ENCODE measurements at places on chromosomes 5 and 9.

GRCh38 chr5:54021431-54022164, 288.8 kb downstream of the ARL15 start:
- DNase-seq = peak; percentile 61

DNA sequence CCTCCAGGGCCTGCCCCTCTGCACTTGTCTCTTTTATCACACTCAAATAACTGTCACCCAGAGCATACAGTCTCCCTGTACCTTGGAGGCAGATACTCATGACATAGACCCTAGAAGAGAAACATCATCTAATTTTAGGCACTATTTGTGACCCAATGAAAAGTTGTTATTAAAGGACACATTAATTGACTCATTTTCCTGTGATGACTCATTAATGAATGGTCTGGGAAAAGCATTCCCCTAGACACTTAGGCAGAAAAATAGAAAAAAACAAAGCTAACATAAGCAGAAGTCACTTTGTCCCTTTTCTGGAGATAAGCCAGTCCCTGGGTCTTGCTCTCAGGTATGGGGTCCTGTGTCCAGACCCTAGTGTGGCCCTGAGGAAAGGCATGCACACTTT, 15.0 kb downstream of the TRPC7 start:
- no peak for DNase-seq

- no peak for DNase-seq
These were observed 6.2 kb upstream of the CEP120 start for GRCh38 chr5:123429221-123429954.

DNA sequence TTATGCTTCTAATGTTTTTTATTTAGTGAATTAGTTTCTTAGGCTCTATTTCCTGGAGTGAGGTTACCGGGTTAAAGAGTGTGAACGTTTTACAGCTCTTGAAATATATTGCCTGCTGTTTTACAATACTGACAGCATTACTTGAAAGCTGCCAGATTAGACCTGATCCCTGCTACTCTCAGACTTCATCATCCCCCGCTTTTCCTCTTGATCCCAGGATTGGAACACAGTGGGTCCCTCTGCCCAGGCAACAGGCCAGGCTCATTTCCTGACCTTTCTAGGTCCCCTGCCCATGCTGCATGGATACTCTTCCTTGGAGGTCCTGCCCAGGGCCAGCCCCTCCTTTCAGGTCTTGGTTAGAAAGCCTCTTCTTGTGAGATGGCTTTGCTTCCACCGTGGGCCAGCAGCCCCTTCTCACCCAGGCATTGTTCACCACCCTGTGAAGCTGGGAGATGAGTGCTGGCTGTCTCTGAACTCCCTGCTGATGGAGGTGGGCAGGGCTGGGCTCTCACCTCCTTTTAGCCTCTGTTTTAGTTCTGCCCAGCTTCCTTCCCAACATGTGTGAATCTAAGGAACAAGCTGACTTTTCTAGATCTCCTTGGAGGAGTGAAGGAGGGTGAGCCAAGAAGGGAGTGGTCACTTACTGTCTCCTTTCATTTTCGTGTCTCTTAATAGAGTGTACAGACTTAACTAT, 15.5 kb upstream of the FAM120AOS start:
- DNase-seq = peak; percentile 55

DNA sequence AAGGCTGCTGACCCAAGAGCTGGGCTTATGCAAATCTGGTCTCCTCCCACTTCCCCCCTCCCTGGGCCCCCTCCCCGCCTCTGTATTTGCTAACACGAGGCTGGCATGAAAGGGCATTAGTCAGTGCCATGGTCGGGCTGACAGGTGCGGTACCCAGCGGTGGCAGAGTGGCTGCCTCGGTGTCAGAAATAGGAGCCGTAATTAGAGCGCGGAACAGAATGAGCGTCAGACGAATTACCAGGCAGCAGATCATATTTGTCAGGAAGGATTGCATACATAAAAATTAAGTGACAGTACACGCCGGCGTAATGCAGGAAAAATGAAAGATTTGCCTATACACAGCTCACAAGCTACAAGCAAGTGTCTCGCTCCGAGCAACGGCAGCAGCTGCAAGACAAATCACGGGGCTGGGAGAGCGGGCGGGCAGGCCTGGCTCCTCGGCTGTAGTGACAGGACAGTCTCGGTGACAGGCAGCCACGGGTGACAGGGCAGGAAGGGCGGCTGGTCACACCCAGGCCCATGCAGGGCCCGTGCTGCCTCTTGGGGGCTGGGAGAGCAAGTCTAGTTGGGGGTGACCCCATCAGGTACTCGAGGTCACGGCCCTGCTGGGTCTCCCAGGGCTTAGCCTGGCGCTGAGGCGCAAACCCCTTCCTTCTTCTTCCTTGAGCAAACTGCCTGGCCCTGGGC, 72.4 kb downstream of the NEK6 start:
- no peak for DNase-seq

GRCh38 chr5:128693764-128694163, 155.7 kb upstream of the FBN2 start:
- DNase-seq = peak; percentile 58

DNA sequence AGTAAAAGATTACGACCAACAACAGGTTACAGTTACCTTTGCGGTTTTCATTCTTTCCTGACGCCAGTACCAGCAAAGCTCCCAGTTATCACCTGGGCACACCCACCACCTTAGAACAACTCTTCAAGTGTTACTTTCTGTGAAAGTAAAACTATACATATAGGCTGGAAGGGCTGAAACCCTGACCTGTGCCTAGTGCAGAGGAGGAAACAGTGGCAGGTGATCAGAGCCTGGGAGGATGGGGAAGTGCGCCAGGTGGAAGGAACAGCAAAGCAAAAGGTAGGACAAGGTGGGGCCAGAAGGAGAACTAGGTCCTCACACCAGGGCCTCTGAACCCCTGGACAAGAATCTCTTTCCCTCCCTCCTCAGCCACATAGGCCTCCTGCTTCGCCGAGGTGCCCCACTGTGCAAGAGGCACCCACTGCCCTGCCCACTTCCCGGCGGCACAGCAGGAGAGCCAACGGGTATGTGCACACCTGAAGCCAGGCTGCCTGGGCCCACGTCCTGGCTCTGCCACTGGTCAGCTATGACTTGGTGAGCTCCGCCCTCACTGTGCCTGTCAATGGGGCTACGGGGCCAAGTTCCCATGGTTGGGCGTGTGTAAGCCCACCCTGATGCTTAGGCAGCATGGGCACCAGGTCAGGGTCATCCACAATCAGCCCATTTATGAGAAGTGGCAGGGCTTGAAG, 26.9 kb downstream of the BICD2 start:
- DNase-seq = no peak

GRCh38 chr9:99840072-99840471, 18.4 kb downstream of the NR4A3 start:
- DNase-seq = no peak

GRCh38 chr5:155332618-155333017, 319.1 kb downstream of the KIF4B start:
- DNase-seq = no peak

DNA sequence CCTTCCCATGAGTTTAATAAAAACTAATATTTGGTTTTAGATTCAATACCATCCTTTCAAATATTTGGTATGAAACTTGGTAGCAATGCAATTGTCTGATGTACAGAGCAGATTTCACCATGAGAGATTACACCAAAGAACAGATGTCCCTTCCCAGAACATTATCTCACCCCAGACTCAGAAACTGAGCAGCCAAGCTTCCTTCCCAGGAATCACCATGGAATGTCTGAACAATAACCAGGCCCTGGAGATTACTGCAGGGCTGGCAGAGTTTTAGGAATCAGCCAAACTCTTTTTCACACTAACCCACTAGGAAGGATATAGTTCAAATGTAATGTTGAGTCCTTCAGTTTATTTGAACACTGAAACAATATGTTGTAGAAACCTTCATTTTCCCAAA, 23.9 kb downstream of the CLTA start:
- DNase-seq = peak; percentile 29

DNA sequence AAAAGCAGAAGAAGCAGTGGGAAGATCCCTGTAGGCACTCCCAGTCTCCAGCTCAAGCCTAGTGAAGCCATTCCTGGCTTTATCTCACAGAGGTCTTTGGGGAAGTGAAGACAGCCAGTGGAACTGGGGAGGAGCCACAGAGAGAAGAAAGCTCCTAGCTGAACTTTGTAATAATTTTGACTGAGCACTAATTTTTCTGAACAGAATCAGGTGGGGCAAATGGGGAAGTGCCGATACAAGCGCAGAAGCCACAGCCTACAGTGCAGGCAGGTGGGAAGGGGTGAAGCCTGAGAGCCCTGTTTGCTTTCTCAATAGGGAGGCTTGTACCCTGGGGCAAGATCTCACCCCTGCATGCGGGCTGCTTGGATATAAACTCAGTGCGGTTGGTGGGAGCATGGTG, 48.4 kb upstream of the SNAPC3 start:
- no peak for DNase-seq

DNA sequence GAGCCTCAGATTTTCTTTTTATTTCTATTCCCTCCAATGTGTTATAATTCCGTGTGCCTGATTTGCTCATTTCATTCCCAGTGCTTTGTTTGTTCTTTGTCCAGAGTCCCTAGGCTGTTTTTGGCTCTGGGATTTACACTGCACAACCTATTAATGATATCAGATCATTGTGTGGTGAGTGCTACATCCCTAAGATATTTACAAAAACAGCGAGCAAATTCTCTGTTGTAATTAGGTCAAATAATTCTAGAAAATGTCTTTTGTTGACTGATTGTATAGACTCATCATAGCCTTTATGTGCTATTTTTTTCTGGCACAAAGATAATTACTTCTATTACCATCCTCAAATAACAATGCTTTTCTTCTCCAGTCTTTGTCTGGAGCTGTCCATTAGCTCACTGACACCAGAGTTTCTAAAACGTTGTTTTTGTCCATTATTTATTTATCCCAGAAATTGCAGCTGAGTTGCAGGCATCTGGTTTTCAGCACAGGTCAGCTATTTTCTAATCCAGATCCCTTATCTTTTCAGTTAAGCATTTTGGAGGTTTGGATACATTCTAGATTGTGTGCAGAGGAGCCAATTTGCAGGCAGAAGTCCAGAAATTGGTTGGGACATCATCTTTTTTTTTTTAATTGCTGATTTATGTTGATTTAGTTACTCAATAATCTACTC, 379.9 kb upstream of the DMAC1 start:
- no peak for DNase-seq

DNA sequence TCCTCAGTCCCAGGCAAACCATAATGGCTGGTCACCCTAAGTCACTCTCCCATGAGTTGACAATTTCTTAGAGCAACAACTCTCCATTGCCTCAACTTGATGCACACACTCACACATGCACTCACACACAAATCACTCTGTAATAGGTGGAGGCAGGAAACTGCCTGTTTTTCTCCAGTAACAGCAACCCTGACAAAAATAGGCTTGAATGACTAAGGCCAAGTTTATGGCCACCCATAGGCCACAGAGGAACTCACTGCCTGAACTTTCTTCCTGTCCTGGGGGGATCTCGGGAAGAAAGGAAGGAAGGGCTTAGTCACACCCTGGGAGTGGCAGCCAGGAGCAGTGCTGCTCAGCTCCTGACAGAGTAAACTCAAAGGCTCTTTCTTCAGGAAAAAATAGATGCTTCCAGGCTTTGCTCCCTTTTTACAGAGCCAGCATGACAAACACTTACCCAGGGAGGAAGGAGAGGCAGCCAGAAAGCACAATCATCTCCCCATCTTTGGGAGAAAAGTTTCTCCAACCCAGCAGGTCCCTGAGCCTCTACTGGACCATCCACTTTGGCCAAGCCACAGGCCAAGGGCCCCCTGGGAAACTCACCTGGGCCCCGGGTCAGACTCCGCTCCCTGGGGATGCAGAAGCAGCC, 368 bp downstream of the SH3TC2 start:
- peak; percentile 98 for DNase-seq

- DNase-seq = no peak
These were observed 177.4 kb upstream of the IL12B start for GRCh38 chr5:159507661-159508060.

DNA sequence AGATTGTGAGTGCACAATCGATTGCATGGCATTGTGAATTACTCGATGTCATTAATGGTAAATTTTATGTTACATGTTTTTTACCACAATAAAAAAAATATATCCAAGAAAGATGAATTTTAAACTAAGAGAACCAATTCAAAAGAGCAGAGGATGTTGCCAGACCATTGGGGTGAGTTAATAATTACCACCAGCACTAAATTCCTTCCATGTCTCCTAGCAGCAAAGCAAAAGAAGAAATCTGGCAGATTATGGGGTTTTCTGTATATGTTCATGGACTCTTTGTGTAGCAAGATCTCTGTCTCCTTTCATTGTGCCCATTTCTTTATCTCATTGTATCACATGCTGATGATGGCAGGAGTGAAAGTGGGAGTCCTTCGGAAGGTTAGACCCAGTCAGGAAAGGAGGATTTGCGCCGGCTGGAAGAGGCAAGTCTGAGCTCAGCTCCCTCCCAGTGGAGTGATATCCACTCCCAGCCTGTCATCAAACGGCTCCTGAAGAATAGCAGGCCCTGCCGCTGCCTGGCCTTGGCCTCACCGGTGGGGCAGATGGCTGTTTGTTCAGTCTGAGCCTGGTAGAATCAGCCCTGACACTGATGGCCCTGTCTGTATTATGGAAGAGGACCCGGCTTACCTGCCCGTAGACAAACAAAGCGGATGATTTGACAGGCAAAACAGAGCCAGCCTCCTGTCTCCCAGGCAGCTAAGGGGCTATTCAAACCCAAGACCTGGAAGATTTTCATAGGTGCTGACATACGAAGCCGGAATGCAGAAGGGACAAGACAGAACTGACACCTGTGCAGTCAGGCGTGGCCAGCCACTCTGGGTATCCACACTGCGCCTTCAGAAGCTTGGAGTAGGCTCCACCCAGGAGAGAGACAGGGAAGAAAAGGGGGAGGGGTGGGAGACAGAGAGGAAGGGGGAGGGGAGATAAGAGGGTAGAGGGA, 21.9 kb upstream of the FOXE1 start:
- no peak for DNase-seq

DNA sequence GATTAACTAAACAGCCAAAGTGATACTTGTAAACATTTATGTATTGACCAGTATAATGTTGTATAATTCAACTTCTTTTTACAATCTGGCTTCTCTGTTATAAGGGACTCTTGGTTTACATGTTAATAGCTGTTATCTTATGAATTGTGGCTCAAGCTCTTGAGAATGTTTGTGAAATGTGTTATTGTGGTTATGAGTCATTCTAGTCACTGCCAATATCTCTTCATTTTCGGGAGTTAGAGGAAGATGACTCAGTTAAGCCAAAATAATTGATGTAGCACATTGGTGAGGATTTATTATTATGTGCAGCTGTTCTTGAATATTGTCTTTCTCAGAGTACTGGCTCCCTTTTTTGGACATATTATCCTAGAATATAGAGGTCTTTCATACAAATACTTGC, 655.2 kb upstream of the RIOK2 start:
- DNase-seq = peak; percentile 96

GRCh38 chr9:8655071-8655470, 855.5 kb upstream of the DMAC1 start:
- DNase-seq = no peak

GRCh38 chr5:93307557-93307956, 273.5 kb downstream of the NR2F1-AS1 start:
- peak; percentile 61 for DNase-seq

DNA sequence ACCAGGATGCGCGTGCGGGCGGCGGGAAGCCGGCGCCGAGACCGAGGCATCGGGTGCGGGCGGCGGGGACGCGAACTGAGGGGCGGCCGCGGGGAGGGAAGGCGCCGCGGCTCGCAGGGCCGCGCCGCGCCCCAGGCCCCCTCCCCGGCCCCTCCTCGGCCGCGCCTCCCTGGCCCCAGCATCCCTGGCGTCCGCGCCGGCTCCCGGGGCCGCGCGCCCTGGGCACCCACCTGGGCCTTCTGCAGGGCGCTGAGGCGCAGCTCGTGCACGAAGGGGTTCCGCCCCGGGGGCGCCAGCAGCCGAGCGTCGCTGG, 324 bp downstream of the LPCAT1 start:
- no peak for DNase-seq
